ENCODE measurements at places on chromosomes 2 and 18.

GRCh38 chr2:30230497-30231211, 680 bp upstream of the LBH start:
- peaks cover 22% of the 10 kb centered on the region for H3K27me3 ChIP-seq
- no peaks in the 10 kb centered on the region for H3K4me1 ChIP-seq
- H3K27ac ChIP-seq, result no peak overlapping the region

DNA sequence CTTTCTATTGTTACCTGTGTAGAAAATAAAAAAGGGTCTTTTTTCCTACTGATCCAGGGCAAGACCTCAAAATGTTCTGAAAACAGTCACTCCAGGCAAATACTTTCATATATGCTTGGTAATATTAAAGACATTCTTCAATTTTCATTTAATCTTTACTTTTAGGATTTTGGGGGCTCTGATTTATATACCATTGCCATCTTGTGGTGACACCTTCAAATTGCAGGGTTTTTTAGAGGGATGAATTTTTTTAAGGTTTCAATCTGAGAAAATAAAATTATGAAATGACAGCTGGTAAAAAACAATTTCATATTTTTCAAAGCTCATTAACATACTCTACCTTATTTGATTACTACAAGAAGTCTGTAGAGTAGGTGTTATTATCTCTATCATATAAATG, 26.8 kb downstream of the MAPK4 start:
- H3K4me3 ChIP-seq, result no peak overlapping the region
- peaks cover 15% of the 10 kb centered on the region for H3K27me3 ChIP-seq
- no peak for DNase-seq
- H3K27ac ChIP-seq, result no peak overlapping the region
- peaks cover 10% of the 10 kb centered on the region for H3K4me1 ChIP-seq

- H3K27me3 ChIP-seq, result no peaks in the 10 kb centered on the region
- H3K4me1 ChIP-seq, result no peaks in the 10 kb centered on the region
- H3K27ac ChIP-seq, result no peak overlapping the region
- H3K36me3 ChIP-seq, result no peaks in the 10 kb centered on the region
Measured at GRCh38 chr2:196696423-196697079, 57.0 kb downstream of the CCDC150 start.

DNA sequence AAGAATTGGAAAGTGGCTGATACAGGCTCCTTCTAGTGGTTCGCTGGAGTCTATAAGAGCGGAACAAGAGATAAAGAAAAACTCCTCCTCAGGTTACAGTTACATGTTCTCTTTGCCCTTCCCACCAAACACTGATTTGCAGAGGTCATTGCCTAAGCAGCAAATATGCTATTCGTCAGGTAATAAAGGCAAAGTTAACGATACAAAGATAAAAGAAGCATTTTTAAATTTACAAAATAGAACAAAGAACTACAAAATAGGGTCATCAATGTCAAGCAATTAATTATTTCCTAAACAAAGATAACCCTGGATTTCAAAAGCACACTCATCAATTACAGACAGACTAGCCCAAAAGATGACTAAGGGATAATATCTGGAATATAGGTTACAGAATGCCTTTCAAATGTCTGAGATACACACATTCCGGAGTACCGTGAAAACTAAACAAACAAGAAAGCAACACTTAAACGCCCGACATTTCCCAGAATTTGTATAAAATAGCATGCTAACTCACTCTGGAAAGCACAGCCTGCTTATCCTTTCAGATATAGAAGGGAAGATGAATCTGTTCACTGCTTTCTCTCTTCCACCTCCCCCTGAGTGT, 186.4 kb downstream of the MREG start:
- H3K4me3 ChIP-seq, result no peak overlapping the region
- DNase-seq, result no peak
- H3K36me3 ChIP-seq, result no peaks in the 10 kb centered on the region
- no peak overlapping the region for H3K27ac ChIP-seq
- H3K27me3 ChIP-seq, result no peaks in the 10 kb centered on the region

DNA sequence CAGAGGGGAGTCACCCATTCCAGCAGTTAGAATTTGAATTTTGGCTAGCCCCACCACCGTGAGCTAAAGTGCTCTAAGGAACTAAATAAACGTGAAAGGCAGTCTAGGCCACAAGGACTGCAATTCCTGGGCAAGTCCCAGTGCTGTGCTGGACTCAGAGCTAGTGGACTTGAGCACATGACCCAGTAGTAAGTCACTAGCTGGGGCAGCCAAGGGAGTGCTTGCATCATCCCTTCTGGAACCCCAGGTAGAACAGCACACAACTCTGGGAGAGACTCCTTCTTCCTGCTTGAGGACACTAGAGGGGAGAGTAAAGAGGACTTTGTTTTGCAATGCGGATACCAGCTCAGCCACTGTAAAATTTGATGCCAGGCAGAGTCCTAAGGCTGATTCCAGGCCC, 672.2 kb downstream of the CPS1 start:
- no peak overlapping the region for H3K27ac ChIP-seq
- no peaks in the 10 kb centered on the region for H3K27me3 ChIP-seq
- no peaks in the 10 kb centered on the region for H3K36me3 ChIP-seq

- no peaks in the 10 kb centered on the region for H3K36me3 ChIP-seq
- peaks cover 18% of the 10 kb centered on the region for H3K4me1 ChIP-seq
- DNase-seq, result no peak
- H3K27ac ChIP-seq, result no peak overlapping the region
- no peaks in the 10 kb centered on the region for H3K27me3 ChIP-seq
Measured at GRCh38 chr18:8943900-8944870, 158.3 kb upstream of the NDUFV2 start.

All from MM.1S (cell line).